Kasumi-1 (cell line): ENCODE measurements at places on chromosomes 2 and 18.
A peak's percentile ranks its signal among the peaks of the same experiment; 100 is the strongest.

GRCh38 chr2:31812051-31812798 lies 198.6 kb downstream of the MEMO1 start:
- peak; percentile 82 for DNase-seq

DNA sequence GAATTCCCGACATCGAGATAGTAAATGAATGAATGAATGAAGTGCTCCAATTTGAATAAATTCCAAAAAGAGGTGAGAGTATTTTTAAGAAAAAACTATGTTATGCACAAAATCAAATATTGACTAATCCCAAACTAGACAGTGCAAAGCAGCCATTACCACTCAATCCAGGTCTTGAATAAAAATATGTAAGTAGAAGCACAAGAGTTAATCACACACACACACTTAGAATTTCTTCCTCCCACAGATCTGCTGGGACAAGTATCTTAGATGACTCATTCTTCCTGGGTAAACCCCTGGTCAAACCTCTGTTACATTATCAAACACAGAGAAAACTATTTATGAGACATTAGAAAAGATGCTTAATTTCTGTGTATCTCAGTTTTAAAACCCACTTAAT lies 102.0 kb downstream of the PLA2R1 start:
- peak; percentile 64 for DNase-seq

GRCh38 chr18:75228967-75229366 lies 18.4 kb downstream of the TSHZ1 start:
- DNase-seq: no peak

- DNase-seq: no peak
Observed at GRCh38 chr2:227871375-227871791, at the start of gene DAW1. TSS of gene DAW1 (plus strand) at chr2:227871631. CDS start at chr2:227871690, 59 bp downstream.

GRCh38 chr2:105368759-105369408 lies 30.0 kb downstream of the FHL2 start:
- no peak for DNase-seq

- DNase-seq: no peak
Observed at GRCh38 chr2:182182436-182182835, 196.8 kb downstream of the PPP1R1C start.

DNA sequence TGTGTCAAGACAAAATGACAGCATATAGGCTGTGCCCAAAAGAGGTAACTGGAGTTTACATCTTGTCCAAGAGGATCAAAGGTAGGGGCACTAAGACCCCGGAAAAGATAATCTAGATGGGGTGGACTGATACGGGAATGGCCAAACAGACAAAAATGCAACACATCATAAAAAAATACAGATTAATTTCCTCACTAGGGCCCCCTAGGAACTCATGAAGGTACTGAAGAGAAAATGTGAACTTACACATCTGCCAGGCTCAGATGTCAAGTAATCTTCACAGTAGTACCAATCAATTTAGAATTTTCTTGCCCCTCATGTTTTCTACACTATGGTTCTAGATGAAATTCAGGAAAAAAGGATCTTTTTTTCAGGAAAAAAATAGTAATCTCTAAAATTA lies 115.6 kb upstream of the REG3A start:
- DNase-seq: no peak

GRCh38 chr2:170567429-170567828 lies 147.7 kb upstream of the SP5 start:
- DNase-seq: no peak
